ENCODE measurements at places on chromosomes 2 and 18. TPM values are rescaled to one million over a fixed set of nuclear protein-coding genes. Genes with fewer than 3 reads are reported as not detected.

RIT2 gene
- 0.06 TPM for polyA plus RNA-seq

IL36G gene
- not detected for polyA plus RNA-seq

TMEM169 gene
- 0.30 TPM for polyA plus RNA-seq

PTPRM gene
- polyA plus RNA-seq: 16.0 TPM

ADCYAP1 gene
- not detected for polyA plus RNA-seq

HOXD13 gene
- polyA plus RNA-seq: not detected

TMEM17 gene
- 8.6 TPM for polyA plus RNA-seq

EGR4 gene
- polyA plus RNA-seq: 0.02 TPM

CYP27C1 gene
- polyA plus RNA-seq: not detected

LOXHD1 gene
- polyA plus RNA-seq: not detected

VPS54 gene
- 8.0 TPM for polyA plus RNA-seq

MSH6 gene
- 16.6 TPM for polyA plus RNA-seq

C2orf72 gene
- 0.32 TPM for polyA plus RNA-seq

RAX gene
- not detected for polyA plus RNA-seq

EMILIN1 gene
- polyA plus RNA-seq: 184 TPM

PAIP2B gene
- 0.20 TPM for polyA plus RNA-seq

MYO3B gene
- not detected for polyA plus RNA-seq

- DNase-seq: no peak
- peak overlapping the region; percentile 69 for H3K4me3 ChIP-seq
- H3K27ac ChIP-seq: no peak overlapping the region
- H3K4me1 ChIP-seq: peaks cover 20% of the 10 kb centered on the region
Measured at GRCh38 chr18:2572171-2572569, 813 bp downstream of the NDC80 start.

DNA sequence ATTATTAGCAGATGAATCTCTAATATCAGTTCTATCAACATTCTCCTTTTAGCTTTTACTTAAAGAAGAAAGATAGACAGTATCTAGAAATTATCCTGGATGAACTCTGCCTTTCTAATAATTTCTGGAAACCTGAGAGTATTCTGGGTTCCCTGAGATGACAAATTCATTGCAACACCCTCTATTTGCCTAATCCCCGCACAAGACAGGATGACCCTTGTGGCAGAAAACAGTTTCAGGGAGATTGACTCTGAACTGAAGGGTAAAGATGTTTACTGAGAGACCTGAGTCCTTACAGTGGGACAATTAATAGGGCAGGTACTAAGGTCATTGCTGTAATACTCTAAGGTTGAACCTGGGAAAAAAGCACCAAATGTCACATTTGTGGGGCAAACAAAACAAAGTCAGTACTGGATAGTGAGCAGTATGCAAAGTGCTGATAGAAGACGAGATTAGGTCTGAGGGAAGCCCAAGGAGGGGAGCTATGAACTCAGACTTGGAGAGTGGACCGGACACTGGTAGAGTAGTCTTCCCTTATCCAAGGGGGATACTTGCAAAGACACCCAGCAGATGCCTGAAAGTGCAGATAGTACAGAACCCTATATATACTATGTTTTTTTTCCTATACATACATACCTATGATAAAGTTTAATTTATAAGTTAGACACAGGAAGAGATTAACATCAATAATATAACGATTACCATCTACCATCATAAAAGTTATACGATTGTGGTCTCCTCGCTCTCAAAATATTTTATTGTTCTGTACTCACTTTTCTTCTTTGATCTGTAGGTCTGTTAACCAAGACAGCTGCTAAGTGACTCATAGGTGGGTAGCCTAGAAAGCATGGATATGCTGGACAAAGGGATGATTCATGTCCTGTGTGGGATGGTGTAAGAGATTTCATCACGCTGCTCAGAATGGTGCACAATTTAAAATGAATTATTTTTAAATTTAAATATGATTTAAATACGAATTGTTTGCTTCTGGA, 148.3 kb upstream of the KLHL14 start:
- H3K4me1 ChIP-seq: no peaks in the 10 kb centered on the region
- H3K4me3 ChIP-seq: no peak overlapping the region
- H3K27ac ChIP-seq: no peak overlapping the region
- DNase-seq: no peak

- DNase-seq: no peak
- H3K4me3 ChIP-seq: no peak overlapping the region
- no peaks in the 10 kb centered on the region for H3K27me3 ChIP-seq
Measured at GRCh38 chr18:23521271-23521670, 18.0 kb downstream of the RMC1 start.

DNA sequence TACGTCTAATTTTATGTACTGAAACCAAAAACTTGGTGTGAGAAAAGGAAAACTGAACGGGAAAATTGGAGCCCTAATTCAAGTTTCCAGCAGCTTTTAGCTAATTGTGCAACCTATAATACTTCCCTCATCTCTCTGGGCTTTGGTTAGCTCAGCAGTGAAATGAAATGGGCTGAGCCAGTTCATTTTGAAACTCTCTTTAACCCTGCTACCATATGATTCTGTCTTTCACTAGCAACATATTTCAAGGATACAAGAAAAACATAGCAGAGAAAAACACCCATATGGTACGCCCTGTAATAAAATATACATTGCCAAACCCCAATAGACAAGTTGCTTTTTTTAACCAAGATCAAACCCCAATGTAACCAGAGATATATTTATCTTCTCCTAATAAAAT, 799 bp downstream of the SYT4 start:
- H3K4me3 ChIP-seq: peak overlapping the region; percentile 38
- H3K36me3 ChIP-seq: no peaks in the 10 kb centered on the region
- H3K4me1 ChIP-seq: peaks cover 15% of the 10 kb centered on the region
- peak overlapping the region; percentile 60 for H3K27ac ChIP-seq
- no peak for DNase-seq

GRCh38 chr2:170715932-170716777, 1.0 kb downstream of the SP5 start:
- DNase-seq: peak; percentile 46
- no peaks in the 10 kb centered on the region for H3K4me1 ChIP-seq
- H3K27ac ChIP-seq: no peak overlapping the region
- no peak overlapping the region for H3K4me3 ChIP-seq
- H3K36me3 ChIP-seq: no peaks in the 10 kb centered on the region

- peaks cover under 1% of the 10 kb centered on the region for H3K4me1 ChIP-seq
- no peaks in the 10 kb centered on the region for H3K36me3 ChIP-seq
- H3K27ac ChIP-seq: no peak overlapping the region
- DNase-seq: no peak
- H3K27me3 ChIP-seq: no peaks in the 10 kb centered on the region
Measured at GRCh38 chr2:168708080-168708479, 94.4 kb upstream of the NOSTRIN start.

DNA sequence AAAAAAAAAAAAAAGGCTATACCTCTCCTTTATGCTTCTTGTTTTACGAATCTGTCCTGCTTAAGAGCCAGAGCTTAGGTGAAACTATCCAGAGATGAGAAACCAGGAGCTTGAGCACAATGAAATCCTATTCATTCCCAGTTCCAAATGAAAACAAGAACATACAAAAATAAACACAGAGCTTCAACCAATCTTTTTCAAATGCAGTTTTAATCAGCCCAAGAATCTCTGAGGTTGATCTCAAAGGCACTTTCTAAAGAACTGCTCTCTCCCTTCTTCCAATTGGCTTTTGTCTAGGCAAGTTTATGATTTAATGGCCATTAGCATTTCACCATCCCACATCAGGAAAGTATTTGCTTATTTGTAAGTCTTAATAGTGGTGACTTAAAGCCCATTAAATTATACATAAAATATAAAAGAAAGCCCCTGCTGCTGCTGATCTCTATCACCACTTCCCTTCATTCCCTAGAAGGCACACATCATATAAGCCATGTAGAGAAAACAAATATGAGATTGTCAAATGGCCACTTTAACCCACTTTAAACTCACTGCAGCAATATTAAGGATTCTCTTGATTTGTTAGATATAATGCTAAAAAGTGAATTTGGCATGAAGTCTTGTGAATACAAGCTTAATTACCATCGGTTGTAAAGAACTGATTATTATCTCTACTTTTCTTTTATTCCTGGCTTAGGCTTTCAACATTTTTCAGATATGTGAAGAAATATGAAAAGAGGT, 29.3 kb upstream of the SCN9A start:
- no peak for DNase-seq
- no peak overlapping the region for H3K4me3 ChIP-seq
- H3K27ac ChIP-seq: peak overlapping the region; percentile 39
- no peaks in the 10 kb centered on the region for H3K4me1 ChIP-seq
- no peaks in the 10 kb centered on the region for H3K36me3 ChIP-seq
- no peaks in the 10 kb centered on the region for H3K27me3 ChIP-seq

- DNase-seq: no peak
- no peak overlapping the region for H3K27ac ChIP-seq
- peaks cover 15% of the 10 kb centered on the region for H3K27me3 ChIP-seq
- no peak overlapping the region for H3K4me3 ChIP-seq
Measured at GRCh38 chr2:219658196-219658846, 30.9 kb downstream of the SLC4A3 start.

- no peak overlapping the region for H3K27ac ChIP-seq
- no peaks in the 10 kb centered on the region for H3K36me3 ChIP-seq
- no peaks in the 10 kb centered on the region for H3K27me3 ChIP-seq
- no peak overlapping the region for H3K4me3 ChIP-seq
- DNase-seq: no peak
- no peaks in the 10 kb centered on the region for H3K4me1 ChIP-seq
Measured at GRCh38 chr2:193333539-193333938, 1138.8 kb upstream of the TMEFF2 start.

DNA sequence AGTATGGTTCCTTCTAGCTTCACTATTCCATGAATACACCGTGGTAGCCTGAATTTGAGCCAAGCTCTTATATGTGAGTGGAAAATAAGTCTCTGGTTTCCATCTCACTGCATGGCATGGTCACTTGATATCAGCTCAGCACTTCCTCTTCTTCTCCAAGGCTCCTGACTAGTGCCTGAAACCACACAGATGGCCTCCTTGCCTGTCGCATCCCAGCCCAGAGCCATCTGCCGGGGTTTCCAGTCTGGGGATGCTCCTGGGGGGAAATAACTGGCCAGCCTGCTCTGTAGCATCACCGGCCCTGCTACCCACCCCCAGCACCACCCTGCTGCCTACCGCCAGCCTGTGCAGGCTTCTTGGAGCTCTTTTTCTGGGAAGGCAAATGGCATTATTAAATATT, 7.7 kb upstream of the MARCHF4 start:
- H3K4me3 ChIP-seq: no peak overlapping the region
- no peak overlapping the region for H3K27ac ChIP-seq
- H3K27me3 ChIP-seq: no peaks in the 10 kb centered on the region
- no peaks in the 10 kb centered on the region for H3K36me3 ChIP-seq
- DNase-seq: peak; percentile 45
- H3K4me1 ChIP-seq: peaks cover 8% of the 10 kb centered on the region

DNA sequence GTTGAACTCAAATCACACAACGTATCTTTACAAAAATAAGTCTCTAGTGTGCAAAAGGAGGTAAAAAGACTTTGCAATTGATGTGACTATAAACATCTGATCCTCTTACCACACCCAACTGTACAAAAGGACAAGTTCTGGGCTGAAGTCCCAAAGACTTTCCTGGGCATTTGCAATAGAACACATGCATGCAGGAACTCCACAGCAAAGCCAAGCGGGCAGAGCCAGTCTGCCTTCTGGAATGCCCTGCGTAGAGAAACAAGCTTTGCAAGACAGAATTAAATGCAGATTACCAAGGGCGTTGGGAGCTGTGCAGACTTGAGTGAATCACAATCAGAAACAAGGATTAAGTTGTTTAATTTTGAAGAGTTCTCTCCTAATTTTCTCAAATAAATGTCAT, 208.4 kb upstream of the ZNF521 start:
- DNase-seq: no peak
- H3K27ac ChIP-seq: no peak overlapping the region
- H3K36me3 ChIP-seq: no peaks in the 10 kb centered on the region
- no peaks in the 10 kb centered on the region for H3K4me1 ChIP-seq
- no peaks in the 10 kb centered on the region for H3K27me3 ChIP-seq

- DNase-seq: no peak
- H3K4me1 ChIP-seq: peaks cover 16% of the 10 kb centered on the region
Measured at GRCh38 chr18:59426855-59427254, 67.8 kb upstream of the LMAN1 start.

- no peaks in the 10 kb centered on the region for H3K36me3 ChIP-seq
- DNase-seq: peak; percentile 53
- peak overlapping the region; percentile 29 for H3K4me3 ChIP-seq
Measured at GRCh38 chr18:5542515-5543035, 1.2 kb downstream of the EPB41L3 start.

DNA sequence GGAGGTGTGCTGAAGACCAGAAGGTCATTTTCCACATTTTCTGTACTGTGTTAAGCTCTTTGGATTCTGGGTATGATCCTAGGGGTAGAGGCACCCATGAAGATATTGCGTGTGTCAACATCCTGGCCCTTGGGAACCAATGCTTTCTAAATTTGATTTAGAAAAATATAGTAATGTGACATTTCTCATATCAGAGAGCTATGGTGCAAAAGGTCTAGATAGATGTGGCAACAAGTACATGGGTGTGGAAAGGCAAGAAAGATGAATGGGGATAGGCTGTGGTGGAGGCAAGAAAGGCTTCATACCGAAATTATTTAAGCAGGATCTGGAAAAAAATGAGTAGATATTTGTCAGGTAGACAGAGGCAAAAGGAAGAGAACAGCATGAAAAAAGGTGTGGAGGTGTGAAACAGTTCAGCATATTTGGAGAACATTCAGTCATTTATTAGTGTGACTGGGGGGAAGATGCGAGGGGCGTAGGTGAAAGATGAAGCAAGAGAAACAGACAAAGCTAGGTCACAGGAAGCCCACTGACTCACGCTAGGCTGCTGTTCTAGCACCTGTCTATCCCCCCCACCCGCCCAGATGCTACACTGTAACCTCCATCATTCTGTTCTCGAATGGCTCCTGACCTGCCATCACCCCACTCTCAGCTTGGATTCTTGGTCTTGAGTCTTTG, 11.7 kb downstream of the DOK1 start:
- no peak for DNase-seq
- H3K4me1 ChIP-seq: 0 out of 2 replicates have a peak, but pooled peaks cover 3% of the 10 kb centered on the region
- no peak overlapping the region for H3K4me3 ChIP-seq

- H3K36me3 ChIP-seq: no peaks in the 10 kb centered on the region
- no peak overlapping the region for H3K4me3 ChIP-seq
- DNase-seq: no peak
Measured at GRCh38 chr2:74944987-74945787, 13.3 kb upstream of the POLE4 start.

- H3K4me1 ChIP-seq: no peaks in the 10 kb centered on the region
- H3K36me3 ChIP-seq: no peaks in the 10 kb centered on the region
- DNase-seq: no peak
Measured at GRCh38 chr2:193276560-193276959, 1081.8 kb upstream of the TMEFF2 start.

DNA sequence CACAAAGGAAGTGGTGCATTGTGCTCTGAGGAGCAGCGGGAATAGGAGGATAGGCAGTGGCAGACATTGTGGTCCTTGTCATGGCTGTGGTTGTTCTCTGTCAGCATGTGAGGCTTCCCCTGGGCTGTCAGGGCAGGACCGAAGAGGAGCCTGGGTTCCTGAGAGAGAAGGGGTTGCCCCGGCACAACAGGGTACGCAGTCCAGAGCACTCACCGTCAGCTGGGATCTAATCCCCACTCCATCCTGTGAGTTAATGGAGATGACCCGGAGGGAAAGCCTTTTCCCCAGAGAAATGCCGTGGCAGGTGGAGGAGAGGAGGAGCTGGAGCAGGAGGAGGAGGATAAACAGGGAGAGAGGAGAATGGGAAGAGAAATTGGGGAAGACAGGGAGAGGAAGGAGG, 396.7 kb upstream of the HS6ST1 start:
- DNase-seq: no peak
- H3K4me3 ChIP-seq: no peak overlapping the region
- no peaks in the 10 kb centered on the region for H3K27me3 ChIP-seq
- no peak overlapping the region for H3K27ac ChIP-seq
- H3K4me1 ChIP-seq: no peaks in the 10 kb centered on the region

GRCh38 chr2:118668431-118669424, 178.7 kb downstream of the EN1 start:
- no peak for DNase-seq
- H3K4me1 ChIP-seq: peaks cover 27% of the 10 kb centered on the region
- no peaks in the 10 kb centered on the region for H3K27me3 ChIP-seq
- peak overlapping the region; percentile 81 for H3K27ac ChIP-seq
- H3K36me3 ChIP-seq: no peaks in the 10 kb centered on the region

All from SK-N-SH (cell line).